ENCODE measurements at places on chromosomes 1 and 21.

DNA sequence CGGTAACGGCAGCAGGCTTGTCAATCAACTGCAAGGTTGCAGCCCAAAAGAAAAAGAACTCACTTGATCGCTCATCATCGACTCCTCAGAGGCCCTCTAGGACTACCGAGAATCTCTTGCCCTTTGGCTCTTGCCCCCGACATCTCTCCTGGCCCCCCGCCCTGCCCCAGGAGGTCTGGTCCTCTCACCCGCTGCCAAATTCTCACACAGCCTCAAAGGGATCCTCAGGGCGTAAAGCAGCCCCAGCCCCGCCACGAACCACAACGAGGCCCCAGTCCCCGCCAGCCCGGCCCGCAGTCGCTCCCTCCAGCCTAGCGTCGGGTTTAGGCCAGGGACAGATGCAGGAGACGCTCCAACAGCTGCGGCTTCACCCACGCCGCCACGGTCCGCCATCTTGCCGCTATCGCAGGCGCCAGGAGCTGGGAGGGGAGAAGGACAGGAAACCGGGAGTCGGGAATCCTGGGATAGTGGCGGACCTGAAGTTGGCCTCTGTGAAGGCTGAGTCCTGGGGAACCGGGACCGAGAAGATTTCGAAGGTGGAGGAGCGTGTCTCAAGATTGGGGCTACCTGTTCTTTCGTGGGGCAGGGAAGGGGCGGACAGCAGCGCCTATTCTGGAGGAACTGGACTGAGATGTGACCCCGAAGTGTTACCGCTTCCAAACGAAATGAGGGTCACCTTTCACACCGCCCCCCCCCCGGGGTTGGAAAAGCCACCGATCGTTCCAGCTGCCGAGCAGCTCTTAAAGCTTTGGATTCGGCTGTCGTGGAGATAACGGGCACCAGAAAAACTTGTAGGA is at the start of gene ST7L:
Gene ST7L, minus strand, starts transcription at position 421 of the 797 bp plus-strand sequence. Its CDS starts 28 bp downstream, at position 393.
- DNase-seq: peak; percentile 87

DNA sequence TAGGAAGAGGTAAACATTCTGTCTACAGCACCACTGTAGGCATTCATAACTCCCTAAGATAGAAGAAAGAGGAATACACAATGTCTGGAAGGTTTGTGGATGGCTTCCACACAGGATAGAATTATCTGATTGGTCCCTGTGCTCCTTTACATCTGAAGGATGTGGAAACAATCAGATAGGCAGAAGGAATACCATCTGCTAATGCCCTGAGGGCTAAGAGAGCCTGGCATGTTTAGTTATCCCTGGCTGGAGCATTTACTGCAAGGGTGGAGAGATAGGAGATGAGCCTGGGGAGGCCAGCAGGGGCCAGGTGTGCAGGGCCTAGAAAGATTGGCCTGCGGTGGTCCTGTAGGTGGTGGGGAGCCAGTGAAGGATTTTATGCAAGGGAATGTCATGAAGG is 8.6 kb upstream of the ACBD3 start:
- DNase-seq: no peak

DNA sequence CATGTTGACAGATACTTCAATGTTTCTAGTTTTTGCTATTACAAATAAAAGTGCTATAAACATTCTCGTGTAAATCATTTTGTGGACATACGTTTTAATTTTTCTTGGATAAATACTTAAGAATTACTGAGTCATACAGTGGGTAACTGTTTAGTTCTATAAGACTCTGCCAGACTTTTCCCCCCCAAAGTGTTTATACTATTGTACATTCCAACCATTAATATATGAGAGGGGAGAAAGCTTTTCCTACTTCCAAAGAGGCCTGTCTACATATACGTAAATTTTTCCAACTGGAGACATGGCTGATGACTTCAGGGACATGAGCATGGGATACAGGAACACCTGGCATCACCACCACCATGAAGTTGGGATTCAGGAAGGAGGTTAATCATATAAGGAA is 17.0 kb upstream of the REG4 start:
- DNase-seq: no peak

GRCh38 chr1:204443260-204443619 is 31.6 kb upstream of the PPP1R15B start:
- DNase-seq: no peak

DNA sequence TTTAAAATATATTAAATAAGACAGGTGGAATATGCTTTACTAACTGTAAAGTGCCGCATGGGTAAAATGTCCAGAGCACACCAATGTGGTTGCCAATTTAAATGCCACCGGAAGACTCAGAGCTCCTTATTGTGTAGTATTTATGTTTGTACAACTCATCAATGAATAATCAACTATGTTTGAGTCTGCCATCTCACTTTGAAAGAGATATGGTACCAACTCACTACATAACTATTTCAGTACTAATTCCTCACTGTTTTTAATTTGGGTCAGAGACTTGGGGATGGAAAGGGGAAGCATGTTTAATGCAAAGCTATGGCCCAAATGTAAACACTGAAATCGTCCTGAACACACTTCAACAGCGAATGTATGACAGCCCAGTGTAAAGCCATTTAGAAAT is 144.8 kb downstream of the NR5A2 start:
- no peak for DNase-seq

GRCh38 chr1:87515781-87516180 is 187.1 kb downstream of the LMO4 start:
- DNase-seq: no peak

- no peak for DNase-seq
Observed at GRCh38 chr1:31764312-31765040, at the start of gene ADGRB2. ADGRB2 (minus strand) TSS chr1:31764340; CDS start chr1:31757221, 7,119 bp downstream.

- DNase-seq: no peak
Observed at GRCh38 chr1:221900678-221901077, 158.8 kb upstream of the DUSP10 start.

Measured in Right ventricle myocardium inferior (tissue), 1 donor.